ENCODE measurements at places on chromosomes 12 and 14. TPM values are rescaled to one million over a fixed set of nuclear protein-coding genes. Genes with fewer than 3 reads are reported as not detected.

GRCh38 chr14:87468531-87468930 is 524.5 kb downstream of the GALC start:
- no peak for DNase-seq

DNA sequence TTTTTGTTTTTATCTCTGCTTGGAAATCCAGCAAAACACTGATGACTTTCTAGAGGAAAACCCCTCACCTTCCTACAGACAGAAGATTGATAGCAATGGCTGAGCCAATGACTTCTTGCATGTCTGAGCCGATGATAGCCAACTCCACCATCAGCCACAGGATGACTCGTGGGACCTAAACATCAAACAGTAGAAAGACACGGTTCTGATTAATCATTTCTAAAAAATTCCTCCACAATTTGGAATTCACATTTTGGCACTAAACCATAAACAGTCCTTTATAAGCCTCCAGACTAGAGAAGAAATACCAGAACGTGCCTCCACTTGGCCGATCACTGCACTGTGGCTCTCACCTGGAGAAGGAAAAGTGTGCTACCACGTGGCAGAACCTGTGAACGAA is 25.9 kb downstream of the SLC11A2 start:
- no peak for DNase-seq

GRCh38 chr14:76389841-76390240 is 13.9 kb downstream of the ESRRB start:
- DNase-seq = no peak

Gene CNTN1
- 0.07 TPM for total RNA-seq

DNA sequence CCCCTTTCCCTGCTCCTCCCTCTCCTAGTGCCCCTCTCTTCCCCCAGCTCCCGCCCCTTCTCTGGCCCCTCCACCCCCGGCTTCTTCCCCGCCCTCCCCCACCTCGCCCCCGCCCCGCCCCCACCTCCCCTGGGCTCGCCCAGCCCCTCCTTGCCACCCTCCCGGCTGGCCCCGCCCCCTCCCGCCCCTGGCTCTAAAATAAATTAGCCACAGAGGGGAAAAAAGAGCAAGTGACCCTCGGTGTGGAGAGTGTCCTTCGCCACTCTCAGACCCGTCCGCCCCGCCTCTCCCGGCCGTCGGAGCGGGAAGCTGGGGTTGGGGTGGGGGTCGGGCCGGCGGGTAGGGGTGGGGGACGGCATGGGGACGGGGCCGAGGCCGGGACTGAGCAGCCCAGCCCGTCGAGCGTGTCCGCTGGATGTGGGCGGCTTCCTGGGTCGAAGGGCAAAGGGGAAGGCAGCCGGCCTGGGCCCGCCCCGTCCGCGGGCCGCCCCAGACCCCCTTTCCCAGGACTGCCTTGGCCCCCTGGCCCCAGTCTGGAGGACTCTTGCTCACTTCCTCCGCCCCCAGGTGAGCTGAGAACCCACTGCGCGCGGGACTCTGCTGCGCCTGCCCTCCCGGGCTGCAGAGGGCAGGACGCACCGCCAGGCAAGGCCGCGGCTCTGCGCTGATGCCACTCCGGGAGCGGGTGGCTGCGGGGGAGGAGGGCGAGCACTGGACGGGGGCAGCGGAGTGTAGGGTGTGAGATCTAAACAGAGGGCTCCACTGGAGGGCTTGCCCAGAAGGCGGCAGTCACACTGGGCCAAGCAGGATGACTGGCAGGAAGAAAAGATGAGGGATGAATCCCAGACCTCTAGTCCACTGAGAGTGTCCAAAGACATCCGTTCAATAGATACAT is 570 bp upstream of the FIGNL2 start:
- peak; percentile 20 for DNase-seq

Gene TSHR
- not detected for total RNA-seq

DNA sequence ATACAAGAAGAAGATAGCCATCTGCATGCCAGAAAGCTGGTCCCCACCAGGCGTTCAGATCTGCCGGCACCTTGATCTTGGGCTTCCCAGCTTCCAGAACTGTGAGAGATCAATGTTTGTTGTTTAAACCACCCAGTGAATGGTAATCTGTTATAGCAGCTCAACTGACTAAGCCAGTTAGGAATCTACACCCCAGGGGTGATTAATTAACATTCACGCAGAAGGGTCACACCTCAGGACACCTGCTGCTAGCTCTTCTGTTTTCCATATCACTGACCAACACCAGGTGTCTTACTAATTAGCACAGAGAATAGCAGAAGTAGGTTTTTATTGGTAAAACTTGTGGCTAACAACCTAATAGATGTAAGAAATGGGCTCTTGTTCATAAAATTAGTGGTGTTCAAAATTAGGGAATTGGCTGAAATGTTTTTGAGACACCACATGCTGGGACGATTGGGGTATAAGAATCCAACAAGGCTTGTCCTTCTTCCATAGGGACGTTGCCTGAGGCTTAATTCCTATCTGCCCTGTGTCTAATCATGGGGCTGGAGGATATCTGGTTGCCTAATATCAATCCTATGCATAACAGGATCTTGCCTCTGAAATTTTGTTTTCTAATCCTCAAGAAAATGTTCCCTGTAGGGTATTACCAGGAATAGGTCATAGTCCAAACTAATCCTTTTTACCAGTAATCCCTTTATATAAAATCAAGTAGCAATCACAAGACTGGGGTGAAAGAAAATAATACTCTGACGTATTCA is 42.0 kb upstream of the CHST11 start:
- no peak for DNase-seq

Gene OR6C75
- not detected for total RNA-seq

DNA sequence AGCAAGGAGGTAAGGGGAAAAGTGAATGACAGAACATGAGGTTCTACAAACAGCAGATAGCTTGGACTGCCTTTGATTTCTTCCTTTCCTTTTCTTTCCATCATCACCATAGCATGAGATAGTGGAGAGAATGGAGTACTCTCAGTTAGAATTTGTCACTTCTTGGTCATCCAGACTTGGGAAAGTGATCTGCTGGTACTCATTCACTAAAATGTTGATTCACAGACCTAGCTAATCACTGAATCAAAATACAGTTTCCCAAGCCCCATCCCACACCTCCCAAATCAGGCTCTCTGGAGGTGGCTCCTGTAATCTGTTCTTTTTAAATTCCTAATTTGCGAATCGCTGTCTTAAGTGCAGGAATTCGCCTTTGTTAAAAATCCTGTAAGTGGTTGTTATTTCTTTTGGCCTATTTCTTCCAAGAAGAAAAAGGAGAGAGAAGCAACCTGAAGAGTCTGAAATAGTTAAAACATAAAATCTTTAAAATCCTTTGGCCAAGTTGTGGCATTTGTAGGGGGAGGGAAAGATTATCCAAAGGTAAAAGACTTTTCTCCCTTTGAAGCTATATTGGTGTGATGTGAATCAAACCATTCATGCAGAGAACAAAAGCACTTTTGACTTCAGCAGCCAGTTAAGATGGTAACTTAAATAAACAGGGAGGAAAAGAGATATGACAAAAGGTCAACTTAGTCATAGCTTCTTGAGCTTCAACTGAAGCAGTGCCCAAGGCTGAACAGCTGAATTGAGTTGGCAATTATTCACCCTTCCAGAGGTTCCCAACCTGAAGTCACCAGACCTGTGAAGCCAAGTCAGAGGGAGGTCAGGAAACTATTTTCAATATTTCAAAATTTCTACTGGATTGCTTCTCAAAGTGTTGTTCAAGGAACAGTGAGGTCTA is 255.1 kb upstream of the KRR1 start:
- DNase-seq = peak; percentile 67

Gene SLCO1C1
- total RNA-seq = 1.9 TPM

- DNase-seq = no peak
Measured at GRCh38 chr12:41743835-41744234, 400.8 kb downstream of the GXYLT1 start.

GRCh38 chr12:117502633-117503032 is 141.2 kb upstream of the NOS1 start:
- DNase-seq = no peak

- DNase-seq = no peak
Measured at GRCh38 chr12:39923364-39923763, 182.5 kb downstream of the SLC2A13 start.

DNA sequence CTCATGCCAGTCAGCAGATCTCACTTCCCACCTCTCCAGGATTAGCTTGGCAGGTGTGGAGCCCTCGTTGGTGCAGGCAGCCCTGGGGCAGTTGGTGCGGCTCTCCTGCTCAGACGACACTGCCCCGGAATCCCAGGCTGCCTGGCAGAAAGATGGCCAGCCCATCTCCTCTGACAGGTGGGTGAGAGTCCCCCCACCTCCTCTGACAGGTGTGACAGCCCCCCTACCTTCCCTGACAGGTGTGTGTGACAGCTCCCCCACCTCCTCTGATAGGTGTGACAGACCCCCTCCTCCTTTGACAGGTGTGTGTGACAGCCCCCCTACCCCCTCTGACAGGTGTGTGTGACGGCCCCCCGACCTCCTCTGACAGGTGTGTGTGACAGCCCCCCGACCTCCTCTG is 26.3 kb downstream of the PAPLN start:
- DNase-seq = no peak

Gene LRRIQ1
- 0.21 TPM for total RNA-seq

DNA sequence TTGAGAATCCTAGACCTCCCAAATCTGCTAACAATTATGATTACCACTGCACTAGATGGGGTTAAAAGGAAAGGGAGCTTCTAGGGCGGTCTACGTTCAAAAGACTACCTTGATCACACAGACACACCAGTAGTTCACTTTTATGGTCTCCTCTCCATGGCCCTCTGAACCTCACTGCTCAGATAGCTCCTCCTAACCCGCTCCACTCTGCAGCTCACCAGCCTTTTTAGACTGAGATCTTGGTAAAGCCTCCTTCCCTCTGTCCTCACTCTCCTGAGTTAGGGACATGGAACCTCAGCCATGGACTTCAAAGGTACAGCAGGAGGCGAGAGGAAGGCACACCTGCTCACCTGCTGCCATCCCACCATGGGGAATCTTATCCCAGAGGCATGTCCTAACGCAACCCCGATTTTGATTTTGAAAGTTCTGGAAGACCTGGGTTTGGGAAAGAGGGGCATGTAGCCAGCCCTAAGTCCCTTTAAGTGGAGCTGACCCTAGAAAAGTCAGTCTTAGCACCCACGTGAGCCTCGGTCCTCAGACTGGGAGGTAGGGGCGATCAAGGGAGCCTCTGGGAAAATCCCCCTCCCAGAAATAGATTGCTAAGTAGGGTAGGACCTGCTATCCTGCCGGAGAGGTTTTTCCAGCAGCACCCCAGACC is 1.3 kb downstream of the ZNF219 start:
- no peak for DNase-seq

DNA sequence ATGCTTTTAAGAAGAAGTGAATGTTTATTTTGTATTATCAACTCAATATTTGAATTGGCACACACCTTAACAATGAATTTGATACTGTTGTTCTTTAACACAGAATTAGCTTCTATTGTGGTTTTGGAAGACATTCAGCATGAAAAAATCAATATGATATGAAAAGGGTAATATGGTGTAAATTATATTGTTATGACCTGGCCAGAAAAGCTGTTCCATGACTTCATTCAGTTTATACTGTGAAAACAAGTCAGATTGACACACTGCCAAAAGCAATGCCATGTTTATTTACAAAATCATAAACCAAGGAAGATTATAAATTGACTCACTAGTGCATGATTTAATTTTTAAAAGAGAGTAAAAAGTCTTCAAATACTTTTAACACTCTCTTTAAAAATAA is 851.4 kb upstream of the SEL1L start:
- no peak for DNase-seq

DNA sequence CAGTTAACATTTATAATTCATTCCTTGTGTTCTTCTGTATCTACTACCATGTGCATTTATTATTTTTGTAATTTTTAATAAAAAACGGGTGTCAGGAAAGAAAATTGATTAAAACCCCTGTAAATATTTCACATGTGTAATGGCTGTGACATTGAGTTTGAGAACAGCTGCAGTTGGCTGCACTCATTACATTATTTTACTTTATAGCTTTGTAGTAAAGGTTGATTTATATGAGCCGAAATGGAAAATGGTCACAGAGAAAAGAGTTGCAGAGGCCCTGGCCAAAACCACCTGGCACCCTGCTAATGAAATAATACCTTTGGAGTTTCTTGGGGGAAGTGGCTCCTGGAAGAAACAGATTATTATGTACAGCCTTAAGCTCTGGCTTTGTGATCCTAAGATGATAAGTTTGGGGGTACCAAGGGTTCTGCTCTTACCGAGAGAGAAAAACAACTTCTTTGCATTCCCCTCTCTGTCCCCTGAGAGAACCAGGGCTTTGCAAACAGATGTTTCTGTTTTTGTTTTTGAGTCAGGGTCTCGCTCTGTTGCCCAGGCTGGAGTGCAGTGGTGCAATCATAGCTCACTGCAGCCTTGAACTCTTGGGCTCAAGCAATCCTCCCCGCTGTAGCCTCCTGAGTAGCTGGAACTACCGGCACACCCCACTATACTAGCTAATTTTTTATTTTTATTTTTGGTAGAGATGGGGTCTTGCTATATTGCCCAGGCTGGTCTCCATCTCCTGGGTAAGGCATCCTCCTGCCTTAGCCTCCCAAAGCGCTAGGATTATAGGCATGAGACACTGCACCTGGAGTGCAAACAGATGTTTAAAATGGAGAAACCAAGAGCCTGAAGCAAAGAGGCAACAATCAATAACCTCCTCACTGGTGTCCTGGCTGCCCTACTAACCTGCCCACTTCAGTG is 9.7 kb upstream of the DYNLL1 start:
- no peak for DNase-seq

DNA sequence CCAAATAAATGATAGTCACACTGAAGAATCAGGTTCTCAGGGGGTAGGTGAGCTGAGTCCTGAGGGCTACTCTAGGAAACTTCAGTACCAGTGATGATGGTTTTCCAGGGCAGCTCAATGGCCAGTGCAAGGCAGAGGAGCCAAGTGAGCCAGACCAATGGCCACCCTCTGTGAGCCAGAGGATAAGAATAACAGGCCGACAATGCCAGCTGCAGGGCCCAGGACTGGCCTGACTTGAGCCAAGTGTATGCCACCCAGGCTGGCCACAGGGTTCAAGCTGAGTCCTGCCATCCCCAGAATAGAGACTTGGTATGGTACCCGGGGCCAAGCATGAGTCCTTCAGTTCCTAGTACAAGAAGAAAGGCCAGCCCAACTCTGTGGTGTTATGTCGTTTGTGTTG is 355.5 kb downstream of the DPF3 start:
- no peak for DNase-seq

Gene RD3L
- total RNA-seq = not detected

DNA sequence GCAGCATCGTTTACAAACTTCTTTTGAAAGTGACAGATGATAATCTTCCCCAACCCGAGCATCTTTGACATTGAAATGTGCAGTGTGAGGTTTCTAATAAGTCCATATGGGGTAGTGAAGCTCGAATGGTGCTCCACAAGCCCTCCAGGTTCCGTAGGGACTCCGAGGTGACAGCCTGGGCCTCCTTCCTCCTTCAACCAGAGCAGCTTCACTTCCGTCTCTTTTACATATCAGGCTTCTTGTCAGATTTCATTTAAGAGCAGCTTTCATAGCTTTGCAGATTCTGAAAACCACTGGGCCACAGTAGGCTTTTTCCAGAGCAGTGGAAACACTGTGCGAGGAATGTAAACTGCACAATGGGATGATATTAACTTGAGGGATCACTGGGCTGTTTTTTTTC is 103.6 kb upstream of the CPM start:
- DNase-seq = no peak

Gene AQP6
- total RNA-seq = not detected

Gene CHST11
- 24.2 TPM for total RNA-seq

All from endothelial cell of umbilical vein (primary cell).